ENCODE measurements at places on chromosomes 2 and 18.

- no peak for DNase-seq
These were observed 284.3 kb upstream of the CXCR4 start for GRCh38 chr2:136402281-136402680.

DNA sequence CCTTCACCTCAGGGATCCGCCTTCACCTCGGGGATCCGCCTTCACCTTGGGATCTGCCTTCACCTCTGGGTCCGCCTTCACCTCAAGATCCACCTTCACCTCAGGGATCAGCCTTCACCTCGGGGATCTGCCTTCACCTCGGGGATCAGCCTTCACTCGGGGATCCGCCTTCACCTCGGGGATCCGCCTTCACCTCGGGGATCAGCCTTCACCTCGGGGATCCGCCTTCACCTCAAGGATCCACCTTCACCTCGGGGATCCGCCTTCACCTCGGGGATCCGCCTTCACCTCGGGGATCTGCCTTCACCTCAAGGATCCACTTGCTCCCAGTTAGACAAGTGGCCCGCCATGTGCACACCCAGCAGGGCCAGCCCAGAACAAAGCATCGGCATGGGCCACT is 7.3 kb downstream of the KIF1A start:
- DNase-seq = no peak

DNA sequence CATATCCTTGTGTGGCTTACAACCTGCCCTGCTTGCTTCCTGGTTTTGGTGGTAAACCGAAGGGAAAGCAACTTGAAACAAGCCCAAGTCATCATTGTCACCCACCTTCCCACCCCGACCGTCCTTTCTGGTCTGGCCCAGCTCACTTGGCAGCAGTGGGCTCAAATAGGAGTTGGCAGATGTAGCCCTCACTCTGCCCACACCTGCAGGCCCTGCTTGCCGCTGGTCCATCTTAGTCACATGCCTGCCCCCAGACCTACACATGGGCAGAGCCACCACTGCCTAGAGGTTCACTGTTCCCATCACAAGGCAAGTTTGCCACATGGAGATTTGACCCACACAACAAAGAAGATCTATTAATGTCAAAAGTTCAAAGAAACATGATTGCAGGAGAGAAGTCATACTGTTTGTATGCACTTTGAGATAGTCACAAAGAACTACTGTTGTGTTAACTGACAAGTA is 9.3 kb downstream of the EIPR1 start:
- no peak for DNase-seq

- no peak for DNase-seq
These were observed 79.0 kb downstream of the ASXL2 start for GRCh38 chr2:25799301-25799700.

DNA sequence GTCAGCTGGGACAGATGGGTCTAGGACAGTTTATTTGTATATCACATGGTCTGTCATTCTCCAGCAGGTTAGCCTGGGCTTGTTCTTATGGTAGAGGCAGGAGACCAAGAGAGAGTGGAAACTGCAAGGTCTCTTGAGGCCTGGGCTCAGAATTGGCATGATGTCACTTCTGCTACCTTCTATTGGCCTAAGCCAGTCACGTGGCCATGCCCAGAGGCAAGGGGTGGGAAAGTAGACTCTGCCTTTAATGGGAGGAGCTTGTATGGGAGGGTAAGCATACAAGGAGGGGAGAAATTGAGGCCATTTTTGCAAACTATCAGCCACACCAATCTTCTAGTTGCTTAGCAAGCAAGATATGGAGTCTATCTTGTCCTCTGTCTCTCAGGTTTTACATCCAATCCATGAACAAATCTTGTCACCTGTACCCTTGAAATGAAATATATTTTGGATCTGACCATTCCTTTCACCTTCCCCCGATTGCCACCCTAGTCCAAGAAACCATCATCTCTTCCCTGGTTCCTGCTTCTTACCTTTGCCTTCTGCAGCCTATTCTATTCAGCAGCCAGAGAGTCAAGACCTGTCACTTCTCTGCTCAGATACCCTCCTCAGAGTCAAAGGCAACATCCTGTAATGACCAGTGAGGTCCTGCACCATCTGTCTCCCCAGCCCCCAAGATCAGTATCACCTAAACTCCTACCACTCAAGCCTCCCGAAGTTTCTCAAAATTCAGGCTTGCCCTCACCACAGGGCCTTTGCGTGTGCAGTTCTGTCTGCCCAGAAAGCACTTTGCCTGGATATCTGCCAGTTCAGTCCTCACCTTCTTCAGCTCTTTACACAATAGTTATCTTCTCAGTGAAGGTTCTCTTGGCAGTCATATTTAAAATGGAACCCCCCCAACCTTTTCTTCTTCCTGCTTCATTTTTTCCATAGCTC is 240.0 kb downstream of the LOXHD1 start:
- no peak for DNase-seq

- DNase-seq = no peak
These were observed 24.1 kb upstream of the RNU4ATAC start for GRCh38 chr2:121506621-121507020.

- DNase-seq = no peak
These were observed 88.8 kb downstream of the CD8B2 start for GRCh38 chr2:106575955-106576354.

DNA sequence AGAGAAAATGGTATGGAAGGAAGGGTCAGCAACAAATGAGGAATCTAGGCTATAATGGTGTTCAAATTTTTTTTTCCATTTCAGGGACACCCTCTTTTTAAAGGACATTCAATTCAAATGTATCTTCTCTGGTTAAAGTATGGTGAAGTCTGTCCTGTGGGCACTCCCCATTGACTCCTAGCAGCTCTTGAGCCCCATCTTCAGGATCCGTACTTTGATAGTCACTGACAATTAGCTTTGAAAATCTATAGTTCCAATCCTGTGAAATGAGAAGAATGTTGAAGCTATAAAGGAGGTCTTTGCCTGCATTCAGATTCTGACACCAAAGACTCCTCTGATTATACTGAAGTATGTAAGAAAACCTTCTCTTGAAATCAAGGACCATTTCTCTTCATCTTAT is 43.3 kb downstream of the KCNH7 start:
- DNase-seq = no peak

DNA sequence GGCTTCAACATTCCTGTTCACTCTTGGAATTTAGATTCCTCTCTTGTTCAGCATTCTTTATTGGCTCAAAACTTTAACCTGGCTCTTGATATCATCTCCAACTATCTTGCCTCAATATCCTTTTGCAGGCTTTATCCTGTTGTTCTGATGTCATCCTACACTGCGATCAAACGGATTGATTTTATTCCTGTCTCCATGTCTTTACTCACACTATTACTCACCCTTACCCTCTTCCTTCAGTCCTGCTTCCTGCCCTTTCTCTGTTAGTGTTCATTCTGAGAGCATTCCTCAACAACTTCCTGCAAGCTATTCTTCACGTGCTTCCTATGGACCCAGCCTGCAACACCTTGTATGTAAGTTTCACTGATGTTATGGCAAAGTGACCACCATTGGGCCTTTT is 264.7 kb downstream of the RNF152 start:
- DNase-seq = no peak

GRCh38 chr2:204341887-204342276 is 203.4 kb upstream of the PARD3B start:
- DNase-seq = no peak

- DNase-seq = no peak
These were observed 5.2 kb upstream of the KCNK3 start for GRCh38 chr2:26687328-26687727.

DNA sequence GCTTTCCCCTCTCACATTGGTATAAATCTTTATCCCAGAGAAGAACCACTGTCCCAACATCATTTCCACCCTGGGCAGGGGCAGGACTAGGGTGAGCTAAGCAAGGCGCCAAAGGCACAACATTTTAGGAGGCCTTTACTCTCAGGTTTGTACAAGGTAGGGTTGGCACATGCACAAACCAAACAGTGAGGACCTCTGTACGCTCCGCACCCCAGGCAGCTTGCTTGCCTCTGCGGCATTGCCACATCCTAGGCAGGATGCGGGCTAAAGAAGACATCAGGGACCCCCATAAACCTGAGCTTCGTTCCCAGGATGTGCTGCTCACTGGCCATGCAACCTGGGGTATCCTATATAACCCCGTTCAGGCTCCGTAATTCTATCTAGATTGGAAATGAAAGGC is 128.1 kb upstream of the DAPL1 start:
- no peak for DNase-seq

GRCh38 chr18:55588111-55588869 is at the start of gene TCF4:
TSS of gene TCF4 (minus strand) at chr18:55588192. CDS start at chr18:55587116, 1,076 bp downstream.
- no peak for DNase-seq

- DNase-seq = no peak
These were observed 6.1 kb downstream of the FAM124B start for GRCh38 chr2:224395620-224396390.

DNA sequence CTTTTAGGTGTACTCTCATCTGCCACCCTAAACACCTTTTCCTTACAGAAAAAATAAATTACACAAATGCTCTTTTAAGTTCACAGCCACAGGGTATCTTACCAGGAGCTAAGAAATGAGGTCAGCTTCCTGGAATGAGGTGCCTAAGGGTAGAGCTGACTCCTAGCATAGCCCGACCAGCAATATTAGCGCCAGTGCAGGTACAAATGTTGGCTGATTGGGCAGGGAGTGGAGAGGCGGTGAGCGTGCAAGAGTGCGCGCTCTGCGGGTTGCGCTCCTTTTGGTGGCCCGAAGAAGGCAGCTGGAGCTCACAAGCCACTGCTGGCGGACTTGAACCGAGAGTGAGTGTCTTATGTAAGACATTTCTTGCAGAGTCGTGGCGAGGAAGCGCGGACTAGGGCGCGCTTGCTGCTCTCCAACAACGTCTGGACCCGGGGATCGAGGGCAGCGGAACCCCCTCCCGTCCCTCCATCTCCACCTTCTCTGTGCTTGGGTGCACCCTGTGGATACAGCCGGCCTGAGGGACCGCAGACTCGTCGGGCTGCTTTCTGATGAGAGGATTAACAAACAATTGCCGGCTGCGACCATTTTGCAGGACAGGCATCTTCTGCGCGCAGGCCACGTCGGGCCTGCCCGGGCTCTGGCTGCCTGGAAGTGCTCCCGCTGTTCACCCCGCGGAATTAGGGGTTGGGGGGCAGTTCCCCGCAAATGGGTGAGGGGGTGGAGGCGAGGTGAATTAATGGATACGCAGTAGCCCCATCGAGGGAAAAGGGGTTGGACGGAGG is 17.3 kb downstream of the BOLA3 start:
- DNase-seq = no peak

DNA sequence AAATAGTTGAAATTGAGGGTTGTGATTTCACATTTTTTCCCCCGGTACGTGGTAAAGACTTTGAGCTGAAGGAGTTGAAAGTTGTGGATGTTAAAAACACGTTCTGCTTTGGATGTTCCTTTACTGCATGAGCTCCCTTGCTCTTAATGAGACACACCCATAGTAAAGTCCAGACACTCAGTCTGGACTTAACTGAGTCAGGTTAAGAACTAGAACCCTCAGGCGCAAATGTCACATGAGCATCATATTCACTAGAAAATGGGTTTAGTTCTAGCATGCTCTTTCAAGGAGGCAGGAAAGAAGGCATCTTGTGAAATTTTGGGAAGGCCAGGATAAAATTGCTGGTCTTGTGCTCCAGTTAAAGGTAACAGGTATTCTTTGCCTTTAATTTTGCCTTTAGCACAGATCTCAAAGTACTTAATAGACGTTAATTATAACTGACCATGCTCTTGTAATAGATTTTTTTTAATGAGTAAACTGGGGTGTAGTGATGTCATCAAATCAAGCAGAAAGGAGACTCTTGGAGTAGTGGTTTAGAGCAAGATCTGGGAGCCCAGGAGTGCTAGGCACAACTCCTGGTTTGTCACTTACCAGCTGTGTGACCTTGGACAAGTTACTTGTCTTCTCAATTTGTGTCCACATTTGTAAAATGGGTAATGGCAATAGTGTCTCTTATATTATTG is 20.6 kb downstream of the ITGA6 start:
- DNase-seq = no peak

GRCh38 chr2:108825736-108826135 is 39.2 kb downstream of the CCDC138 start:
- no peak for DNase-seq

- DNase-seq = no peak
These were observed 251.7 kb downstream of the TSN start for GRCh38 chr2:122007126-122007525.

GRCh38 chr18:35289727-35290093 is 319 bp downstream of the ZSCAN30 start:
- no peak for DNase-seq

DNA sequence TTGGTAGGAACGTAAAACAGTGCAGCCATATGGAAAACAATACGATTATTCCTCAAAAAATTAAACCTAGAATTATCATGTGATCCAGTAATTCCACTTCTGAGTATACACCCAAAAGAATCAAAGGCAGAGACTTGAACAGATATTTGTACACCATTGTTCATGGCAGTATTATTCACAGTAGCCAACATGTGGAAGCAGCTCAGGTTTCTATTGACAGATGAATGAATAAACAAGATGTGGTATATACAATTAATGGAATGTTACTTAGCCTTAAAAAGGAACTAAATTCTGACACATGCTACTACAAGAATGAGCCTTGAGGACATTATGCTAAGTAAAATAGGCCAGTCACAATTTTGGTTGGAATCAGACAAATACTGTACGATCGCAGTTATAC is 14.2 kb upstream of the RTTN start:
- peak; percentile 55 for DNase-seq

- DNase-seq = no peak
These were observed 8.6 kb downstream of the DOCK10 start for GRCh38 chr2:225033440-225034318.
